Activated T-helper 9 cell treated with anti-CD3 and anti-CD28 coated beads, Interleukin-2, amount 50 U/mL, for 16 hours (primary cell): ENCODE measurements at places on chromosomes 2 and 18.

- DNase-seq, result no peak
Measured at GRCh38 chr18:78905334-78905733, 74.3 kb upstream of the SALL3 start.

DNA sequence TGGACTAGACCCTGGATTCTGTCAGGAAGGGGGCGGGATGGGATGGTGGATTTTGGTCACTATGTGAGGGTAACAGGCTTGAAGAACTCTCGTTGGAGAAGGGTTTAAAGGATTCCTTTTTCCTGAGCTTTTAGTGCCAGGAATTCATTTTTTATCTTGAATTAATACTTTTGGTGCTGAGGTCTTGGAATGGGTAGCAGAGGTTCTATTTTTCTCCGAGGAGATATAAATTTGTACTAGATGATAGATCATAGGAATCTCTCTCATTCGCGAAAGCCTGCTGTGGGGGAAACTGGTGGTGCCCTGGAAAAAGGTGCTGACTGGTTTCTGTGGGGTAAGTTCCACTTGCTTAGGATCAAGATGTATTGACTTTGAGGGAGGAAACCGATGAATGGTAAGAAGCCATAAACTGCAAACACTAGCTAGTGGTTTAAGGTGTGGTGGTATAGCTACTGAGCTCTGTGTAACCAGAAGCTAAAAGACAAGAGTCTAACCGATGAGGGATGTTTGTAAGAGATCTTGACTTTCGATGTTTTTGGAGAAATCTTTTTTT is 706 bp downstream of the AGPS start:
- no peak for DNase-seq

DNA sequence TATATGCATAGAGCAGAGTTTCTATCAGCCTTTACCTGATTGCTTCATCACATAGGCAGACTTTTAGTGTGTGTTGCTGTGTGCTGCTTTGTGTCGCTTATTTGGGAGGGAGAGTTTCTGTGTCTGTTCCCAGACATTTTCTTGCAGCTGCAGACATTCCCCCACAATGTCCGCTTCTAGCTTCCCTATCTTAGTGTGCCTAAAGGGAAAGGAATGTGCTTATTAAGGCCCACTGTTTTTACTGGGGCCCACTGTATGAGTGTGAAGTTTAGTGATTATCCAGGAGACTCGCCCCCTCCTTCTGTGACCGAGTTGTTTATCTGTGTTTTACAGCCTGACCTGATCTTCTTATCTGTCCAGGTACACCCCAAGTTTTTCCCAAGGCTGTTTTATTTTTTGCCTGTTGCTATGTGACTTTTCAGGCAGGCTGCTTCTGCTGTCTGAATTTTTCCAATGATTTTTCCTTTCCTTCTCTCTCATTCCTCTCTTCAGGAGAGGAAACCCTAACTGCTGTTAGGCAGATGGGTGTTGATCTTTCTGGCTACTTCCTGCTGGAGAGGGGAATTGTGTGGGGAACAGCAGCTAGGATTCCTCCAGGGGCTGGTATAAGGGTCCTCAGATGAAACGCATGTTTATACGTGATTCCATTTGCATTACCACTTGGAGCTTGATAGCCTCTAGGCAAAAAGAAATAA is 47.6 kb downstream of the STK17B start:
- no peak for DNase-seq

GRCh38 chr2:35428548-35428947 is 927.0 kb upstream of the CRIM1 start:
- DNase-seq, result no peak

DNA sequence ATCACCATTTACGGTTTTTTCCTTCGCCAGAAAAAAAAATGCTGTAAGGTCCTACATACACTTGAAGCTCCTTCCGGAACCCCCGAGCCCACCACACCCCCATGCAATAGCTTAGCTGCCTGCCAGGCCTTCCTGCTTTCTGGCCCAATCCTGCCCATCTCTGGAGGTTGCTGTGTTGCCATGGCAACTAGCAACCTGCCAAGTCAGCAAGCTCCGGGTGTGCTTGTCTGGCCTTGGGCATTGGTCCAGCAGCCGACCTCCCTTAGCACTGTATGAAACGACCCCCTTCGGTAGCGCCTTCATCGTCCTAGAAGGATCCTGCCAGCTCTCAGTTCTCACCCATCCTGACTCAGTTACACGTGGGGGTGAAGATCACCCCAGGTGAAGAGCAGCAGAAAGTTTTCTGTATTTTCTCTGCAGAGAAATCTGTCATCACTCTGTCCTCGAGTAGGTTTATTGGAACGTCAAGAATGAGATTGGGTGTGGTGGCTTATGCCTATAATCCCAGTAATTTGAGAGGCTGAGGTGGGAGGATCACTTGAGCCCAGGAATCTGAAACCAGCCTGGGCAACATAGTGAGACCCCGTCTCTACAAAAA is 47.4 kb upstream of the MTCL1 start:
- no peak for DNase-seq

DNA sequence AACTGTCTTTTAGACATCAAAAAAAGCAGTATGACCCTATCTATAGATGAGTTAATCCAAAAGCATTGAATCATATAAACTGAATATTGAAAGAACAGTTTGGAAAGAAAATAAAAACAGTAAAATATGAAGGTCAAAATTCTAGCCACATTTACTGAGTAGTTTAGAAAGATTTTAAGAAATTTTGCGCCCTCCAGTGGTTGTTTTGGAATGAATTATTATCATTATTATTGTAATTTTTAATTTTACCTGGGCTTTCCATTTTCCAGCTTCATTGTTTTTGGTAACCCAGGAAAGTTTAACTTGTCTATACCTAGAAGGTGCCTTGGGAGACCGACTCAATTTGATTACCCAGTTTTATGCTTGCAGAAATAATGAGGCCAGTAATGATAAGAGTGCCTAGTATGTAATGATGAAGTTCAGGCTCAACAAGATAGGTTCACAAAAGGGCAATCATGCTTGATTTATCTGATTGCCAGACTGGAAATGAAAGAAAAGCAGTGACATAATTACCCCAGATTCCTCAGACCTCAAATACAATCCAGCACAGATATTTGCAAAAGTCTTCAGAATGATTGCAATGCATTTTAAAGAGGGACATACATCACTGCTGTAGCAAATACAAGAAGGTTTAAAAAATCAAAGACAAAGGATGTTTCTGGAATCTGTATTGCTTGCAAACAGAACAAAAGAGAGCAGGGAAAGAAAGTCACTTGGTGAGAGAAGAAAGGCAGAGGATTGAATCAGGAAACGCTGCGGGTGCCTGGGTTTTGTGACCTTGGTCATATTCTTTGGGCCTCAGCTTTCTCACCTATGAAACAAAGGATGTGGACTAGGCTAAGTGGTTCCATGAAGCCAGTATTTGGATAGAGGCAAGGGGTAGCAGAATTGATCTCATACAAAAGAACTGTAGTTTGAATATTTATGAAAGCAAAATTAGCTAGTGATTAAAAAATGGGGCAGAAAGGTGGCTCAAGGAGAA is 153.8 kb downstream of the MAP2 start:
- DNase-seq, result no peak

- no peak for DNase-seq
Measured at GRCh38 chr18:59853380-59853779, 46.4 kb upstream of the PMAIP1 start.

DNA sequence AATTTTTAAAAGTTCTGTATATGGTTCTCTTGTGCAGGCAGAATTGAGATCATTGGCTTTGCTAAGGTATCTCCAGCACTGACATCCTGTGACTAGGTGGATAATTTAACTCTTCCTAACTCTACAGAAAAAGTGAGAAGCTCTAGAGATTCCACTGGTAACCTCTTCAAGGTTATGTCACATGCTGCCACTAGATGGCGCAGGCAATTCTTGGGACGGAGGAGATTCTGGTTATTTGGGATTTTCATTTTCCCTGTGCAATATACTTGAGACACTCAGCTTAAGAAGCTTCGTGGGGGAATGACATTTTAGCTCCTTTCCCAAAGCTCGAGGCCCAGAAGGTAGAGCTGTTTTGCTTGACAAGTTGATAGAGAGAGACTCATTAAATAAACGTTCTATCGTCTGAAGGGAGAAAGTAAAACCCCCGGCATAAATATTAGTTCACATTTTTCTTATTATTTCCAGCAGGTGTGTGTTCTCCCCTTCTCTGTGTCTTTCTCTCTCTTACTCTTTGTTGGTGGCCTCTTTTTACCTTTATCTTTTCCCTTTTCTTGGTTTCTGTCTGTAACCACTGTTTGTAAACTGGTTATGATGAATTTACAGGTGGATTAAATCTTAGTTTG is 26.6 kb upstream of the LANCL1 start:
- DNase-seq, result no peak

DNA sequence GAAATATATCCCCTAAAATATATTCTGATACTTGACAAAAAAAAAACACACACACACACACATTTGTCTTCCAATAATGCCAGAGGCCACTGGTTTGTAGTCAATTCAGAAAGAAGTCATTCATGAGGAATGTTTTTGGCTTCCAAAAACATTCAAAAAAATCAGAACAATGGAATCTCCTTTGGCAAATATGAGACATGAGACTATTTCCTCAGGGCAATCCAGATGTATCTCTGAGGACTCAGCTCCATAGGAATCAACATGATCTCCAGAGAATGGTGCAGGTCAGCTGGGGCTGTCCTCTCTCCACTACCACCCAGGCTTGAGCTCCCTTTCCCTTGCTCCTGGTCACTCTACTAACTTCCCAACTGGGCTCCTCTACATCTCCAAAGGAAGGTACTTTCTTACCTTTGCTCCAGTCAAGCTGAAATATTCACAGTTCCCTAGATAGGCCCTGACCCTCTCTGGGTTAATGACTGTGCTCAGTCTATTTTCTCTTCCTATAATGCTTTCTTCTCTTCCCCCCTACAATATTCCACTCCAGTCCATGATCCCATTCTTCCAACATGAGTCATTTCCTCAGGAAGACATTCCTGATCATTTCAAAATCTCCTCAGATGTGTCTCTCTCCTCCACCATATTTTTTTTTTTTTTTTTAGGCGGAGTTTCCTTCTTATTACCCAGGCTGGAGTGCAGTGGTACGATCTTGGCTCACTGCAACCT is 145.3 kb downstream of the C1D start:
- no peak for DNase-seq

GRCh38 chr2:177000061-177000714 is 212.4 kb upstream of the HNRNPA3 start:
- no peak for DNase-seq

DNA sequence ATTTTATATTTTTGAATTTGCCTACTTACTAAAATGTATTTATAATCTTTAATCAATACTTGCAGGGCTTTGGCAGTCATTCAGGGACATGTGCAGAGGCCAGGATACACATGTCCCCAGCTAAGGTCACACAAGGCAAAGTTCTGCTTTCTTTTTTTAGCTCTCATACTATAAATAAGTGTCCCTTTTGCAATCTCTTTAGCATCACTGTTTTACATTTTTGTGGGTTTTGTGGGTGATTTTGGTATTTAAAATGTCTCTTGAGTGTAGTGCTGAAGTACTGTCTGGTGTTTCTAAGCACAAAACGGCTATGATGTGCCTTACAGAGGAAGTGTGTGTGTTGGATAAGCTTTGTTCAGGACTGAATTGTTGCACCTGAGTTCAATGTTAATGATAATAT is 309.0 kb upstream of the GULP1 start:
- DNase-seq, result no peak

- no peak for DNase-seq
Measured at GRCh38 chr2:173669271-173669853, 295.8 kb downstream of the SP3 start.

- no peak for DNase-seq
Measured at GRCh38 chr18:46407486-46408166, 249.4 kb downstream of the LOXHD1 start.

DNA sequence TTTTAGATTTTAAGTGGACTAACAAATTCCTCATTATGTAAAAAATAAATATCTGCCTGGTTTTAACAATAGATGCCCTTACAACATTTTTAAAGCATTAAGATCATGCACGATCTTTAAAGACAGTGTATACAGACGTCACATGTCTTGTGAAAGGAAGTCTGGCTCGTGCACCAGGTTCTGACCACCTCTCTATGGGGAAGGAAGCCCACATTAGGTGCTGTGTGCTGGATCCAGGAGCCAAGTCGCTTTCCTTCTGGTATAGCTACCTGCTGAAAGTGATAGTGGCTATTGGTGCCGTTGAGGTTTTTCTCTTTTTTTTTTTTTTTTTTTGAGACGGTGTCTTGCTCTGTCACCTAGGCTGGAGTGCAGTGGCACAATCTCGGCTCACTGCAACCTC is 116.5 kb downstream of the NCK2 start:
- DNase-seq, result no peak

- DNase-seq, result no peak
Measured at GRCh38 chr2:12326449-12327190, 390.1 kb upstream of the TRIB2 start.

- DNase-seq, result no peak
Measured at GRCh38 chr2:216082805-216083204, 1.1 kb downstream of the TMEM169 start.

GRCh38 chr2:96083064-96083939 is 33.1 kb downstream of the ADRA2B start:
- DNase-seq, result no peak
